Upper lobe of left lung (tissue), 6 donors: ENCODE measurements at places on chromosomes 6 and 20. TPM values are rescaled to one million over a fixed set of nuclear protein-coding genes. Genes with fewer than 3 reads are reported as not detected.

- H3K27ac ChIP-seq: no peak overlapping the region
- no peak for DNase-seq
- no peaks in the 10 kb centered on the region for H3K27me3 ChIP-seq
- H3K4me1 ChIP-seq: no peaks in the 10 kb centered on the region
These were observed 34.0 kb upstream of the FOXO3 start for GRCh38 chr6:108526739-108527174.

EYS gene
- total RNA-seq: 0.24 TPM

FLRT3 gene
- 58.8 TPM for total RNA-seq

- DNase-seq: no peak
- H3K27ac ChIP-seq: no peak overlapping the region
- H3K36me3 ChIP-seq: peaks cover 5% of the 10 kb centered on the region
- H3K27me3 ChIP-seq: no peaks in the 10 kb centered on the region
- H3K4me3 ChIP-seq: no peak overlapping the region
- H3K4me1 ChIP-seq: peaks cover 35% of the 10 kb centered on the region
These were observed 48.3 kb downstream of the FAM217A start for GRCh38 chr6:4030669-4031068.

GRCh38 chr20:5557123-5557522 lies 193.1 kb upstream of the SHLD1 start:
- H3K36me3 ChIP-seq: peaks cover 56% of the 10 kb centered on the region
- no peaks in the 10 kb centered on the region for H3K4me1 ChIP-seq
- DNase-seq: peak; percentile 34
- no peak overlapping the region for H3K27ac ChIP-seq
- no peaks in the 10 kb centered on the region for H3K27me3 ChIP-seq

BMP5 gene
- total RNA-seq: 6.6 TPM

DNA sequence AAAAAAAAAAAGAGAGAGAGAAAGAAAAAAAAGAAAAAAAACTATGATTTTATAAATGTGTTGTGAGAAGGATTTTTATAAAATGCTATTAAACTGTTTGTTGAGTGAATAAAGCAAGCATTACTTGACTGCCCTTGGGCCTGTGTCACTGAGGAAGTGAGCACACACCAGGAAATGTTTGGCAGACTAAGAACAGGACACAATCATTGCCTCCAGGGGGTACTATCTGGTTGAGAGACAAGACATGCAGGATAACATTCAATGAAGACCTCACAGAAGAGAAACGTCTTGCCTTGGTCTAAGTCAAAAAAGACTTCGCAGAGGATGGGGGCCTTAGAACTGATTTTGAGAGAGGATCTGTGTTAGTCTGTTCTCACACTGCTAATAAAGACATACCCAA lies 40.6 kb downstream of the MTFR2 start:
- no peaks in the 10 kb centered on the region for H3K27me3 ChIP-seq
- no peak overlapping the region for H3K27ac ChIP-seq
- no peak for DNase-seq
- H3K36me3 ChIP-seq: no peaks in the 10 kb centered on the region
- no peak overlapping the region for H3K4me3 ChIP-seq
- H3K4me1 ChIP-seq: no peaks in the 10 kb centered on the region

MBOAT1 gene
- 8.9 TPM for total RNA-seq

DNA sequence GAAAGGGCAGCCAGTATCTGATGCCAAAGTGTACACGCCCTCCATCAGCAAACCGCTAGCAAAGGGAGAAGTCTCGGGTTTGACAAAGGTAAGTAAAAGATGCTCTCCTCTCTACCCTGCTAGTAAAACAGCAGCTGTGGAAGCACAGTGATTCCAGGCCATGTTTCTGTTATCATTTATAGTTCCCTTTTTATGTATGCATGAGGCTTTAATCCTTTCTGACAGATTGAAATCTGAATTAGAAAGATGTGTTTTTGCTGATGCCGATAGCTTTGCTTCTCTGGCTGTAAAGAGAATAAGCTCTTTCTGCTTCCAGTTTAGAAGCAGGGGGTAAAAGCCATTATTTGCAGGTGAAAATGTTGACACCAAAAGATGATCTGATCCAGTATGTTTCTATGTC lies 392.4 kb upstream of the SOX4 start:
- DNase-seq: no peak
- H3K4me3 ChIP-seq: no peak overlapping the region
- no peak overlapping the region for H3K27ac ChIP-seq
- no peaks in the 10 kb centered on the region for H3K4me1 ChIP-seq
- H3K27me3 ChIP-seq: no peaks in the 10 kb centered on the region

DNA sequence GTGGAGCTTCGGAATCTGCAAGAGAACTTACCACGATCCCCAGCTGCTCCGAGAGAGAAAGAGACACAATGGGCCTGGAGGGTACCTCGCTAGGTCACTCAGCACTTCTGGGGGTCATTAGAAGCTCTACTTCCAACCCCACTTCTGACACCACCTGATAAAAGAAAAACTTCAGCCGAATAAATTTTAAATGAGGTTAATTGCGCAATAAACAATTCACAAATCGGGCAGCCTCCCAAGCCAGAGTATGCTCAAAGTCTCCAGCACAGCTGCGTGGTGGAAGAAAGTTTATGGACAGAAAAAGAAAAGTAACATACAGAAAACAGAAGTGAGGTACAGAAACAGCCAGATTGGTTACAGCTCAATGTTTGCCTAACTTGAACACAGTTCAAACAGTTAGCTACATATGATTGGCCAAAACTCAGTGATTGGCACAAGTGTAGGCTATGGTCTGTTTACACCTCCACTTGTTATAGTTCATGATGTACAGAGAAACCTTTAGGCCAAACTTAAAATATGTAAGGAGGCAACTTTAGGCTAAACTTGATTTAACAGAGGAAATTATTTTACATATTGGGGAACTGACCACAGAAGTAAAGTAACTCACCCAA lies 52.6 kb downstream of the COL11A2 start:
- H3K36me3 ChIP-seq: no peaks in the 10 kb centered on the region
- H3K4me3 ChIP-seq: no peak overlapping the region
